Endothelial cell of umbilical vein (primary cell): ENCODE measurements at places on chromosomes 11 and 22. TPM values are rescaled to one million over a fixed set of nuclear protein-coding genes. Genes with fewer than 3 reads are reported as not detected.

DNA sequence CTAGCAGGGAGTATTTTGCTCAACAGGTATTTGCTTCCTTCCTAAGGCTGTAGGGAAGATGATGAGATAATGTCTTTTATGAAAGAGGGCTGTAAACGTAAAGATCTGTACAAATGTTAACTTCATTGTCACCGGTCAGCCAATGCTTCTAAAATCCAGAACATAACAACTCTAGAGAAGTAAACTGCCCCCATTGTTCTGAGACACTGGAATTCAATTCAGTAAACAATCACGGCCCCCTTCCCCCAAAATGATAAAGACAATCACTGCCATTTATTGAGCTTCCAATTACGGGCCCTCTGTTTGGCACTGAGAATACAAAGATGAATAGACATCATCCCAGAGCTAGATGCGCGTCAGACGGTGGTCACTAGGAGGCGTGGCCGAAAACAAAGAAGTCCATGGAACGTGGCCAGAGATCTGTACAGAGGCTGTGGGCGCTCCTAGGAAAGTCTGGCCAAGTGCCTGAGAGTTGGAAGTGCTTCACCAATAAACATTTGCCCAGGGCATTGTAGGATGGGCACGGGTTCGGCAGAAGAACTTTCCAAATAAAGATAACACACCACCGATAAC, 576 bp downstream of the TMEM258 start:
- DNase-seq = peak; percentile 95

DNA sequence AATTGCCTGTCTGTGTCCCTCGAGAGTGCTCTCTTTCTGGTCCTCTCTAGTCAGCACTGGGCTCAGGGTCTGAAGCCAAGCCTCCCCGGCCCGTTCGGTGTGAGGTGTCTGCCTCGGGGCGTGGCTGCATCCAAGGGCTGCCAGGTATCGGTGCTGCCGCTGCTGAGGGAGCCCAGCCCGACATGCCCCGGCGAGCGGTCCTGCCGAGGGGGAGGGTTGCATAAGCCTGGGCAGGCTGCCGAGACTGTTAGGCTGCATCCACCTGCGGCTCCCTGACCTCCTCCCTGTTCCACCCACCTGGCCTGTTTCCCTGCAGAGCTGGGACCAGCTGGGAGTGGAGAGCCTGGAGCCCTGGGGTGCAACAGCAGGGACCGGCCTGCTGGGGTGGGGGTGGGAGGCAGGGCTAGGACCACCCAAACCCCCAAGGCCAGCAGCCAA, 6.3 kb downstream of the OVOL1 start:
- no peak for DNase-seq

DNA sequence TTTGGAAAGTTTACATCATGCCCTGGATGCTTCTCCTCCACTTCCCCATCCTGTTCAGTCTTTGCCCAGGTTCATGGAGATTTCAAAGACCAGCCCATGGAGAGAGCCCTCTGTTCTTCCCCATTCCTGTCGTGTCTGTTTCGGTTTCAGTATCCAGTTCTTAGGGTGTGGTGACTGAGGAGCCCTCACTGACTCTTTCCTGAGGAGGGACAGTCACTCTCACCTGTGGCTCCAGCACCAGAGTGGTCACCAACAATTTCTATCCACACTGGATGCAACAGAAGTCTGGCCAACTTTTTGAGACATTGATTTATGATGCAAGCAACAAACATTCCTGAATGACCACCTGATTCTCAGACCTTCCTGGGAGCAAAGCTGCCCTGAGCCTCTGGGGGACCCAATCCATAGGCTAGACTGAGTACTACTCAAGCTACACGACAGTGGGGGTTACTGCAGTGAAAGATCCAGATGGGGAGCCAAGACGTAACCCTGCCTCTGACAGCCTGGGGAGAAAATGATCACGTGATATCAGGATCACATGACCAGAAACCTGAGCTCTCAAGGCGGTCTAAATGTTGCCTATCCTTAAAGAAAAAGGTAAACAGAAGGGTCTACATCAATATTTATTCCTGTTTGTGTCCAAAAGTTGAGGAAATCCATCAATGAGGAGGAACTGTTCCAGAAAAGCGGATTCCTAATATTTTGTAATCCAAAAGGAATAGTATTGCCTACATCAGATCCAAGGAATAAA, 76.2 kb upstream of the VPREB1 start:
- DNase-seq = no peak

PDGFD gene
- polyA plus RNA-seq = 6.2 and 6.3 TPM in 2 replicates

C22orf42 gene
- not detected in 2 replicates for polyA plus RNA-seq

DNA sequence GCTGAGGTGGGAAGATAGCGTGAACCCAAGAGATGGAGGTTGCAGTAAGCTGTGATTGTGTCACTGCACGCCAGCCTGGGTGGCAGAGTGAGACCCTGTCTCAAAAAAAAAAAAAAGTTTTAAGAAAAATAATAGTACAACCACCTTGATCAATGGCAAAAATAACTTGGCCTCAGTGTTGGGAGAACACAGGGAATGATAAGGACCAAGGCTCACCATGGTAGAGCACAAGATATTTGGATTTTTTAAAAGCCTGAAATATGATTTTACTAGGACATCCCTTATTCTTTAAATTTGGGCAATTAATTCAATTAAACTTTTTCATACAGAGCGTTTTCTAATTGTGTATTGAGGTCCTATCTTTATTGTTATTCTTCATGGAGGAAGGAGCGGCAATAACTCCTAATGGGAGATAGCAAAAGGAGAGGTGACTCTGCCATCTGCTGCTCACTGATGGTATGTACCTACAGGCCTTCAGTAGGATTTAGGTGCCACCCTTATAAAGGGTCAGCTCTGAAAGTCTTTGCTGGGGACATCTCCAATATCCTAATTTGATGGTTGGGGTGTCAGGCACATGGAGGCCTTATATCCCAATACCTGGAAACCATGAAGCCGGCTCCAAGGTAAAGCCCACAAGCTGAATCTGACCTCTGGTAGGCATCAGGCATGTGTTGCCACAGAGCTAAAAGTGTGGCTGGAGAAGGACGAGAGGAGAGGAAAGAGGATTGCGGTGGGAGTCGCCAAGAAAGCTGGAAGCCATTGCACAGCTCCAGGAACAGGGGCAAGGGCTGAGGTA, 21.9 kb upstream of the POLD3 start:
- peak; percentile 71 for DNase-seq

MPEG1 gene
- not detected in 2 replicates for polyA plus RNA-seq

DNA sequence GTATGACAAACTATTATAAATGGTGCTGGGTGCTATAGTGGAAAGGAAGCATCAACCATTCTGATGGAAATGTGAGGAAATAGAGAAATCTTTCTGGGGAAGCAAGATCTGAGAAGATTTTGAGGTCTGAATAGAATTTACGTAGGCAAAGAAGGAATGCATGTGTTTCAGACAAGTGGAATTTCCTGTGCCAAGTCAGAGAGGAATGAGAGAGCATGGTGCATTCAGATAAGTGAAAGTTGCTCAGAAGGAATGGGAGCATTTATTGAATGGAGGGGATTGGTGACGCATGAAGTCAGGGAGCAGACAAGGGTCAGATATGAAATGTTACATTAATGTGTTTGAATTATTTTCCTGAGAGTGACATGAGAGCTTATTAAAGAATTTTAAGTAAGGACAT, 725.5 kb downstream of the METTL15 start:
- DNase-seq = peak; percentile 97

GRCh38 chr11:44335919-44336318, 26.0 kb upstream of the ALX4 start:
- DNase-seq = no peak

DNA sequence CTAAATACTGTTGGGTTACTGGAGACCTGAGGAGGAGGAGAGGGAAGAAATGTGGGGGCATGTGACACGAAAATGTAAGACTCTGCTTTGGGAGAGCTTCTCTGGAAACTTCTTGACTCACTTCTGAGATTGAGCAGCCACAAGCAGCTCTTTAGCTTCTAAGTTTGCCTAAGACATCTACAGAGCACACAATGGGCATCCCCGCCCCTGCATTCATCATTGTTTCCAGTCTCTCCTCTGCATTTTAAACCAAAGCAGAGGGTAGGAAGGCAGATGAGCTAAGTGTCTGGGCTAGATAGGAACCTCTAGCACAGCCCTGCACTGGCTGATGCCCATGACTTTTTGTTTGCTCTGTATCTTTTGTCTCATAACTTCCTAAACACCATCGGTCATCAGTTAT, 2.1 kb upstream of the OR52D1 start:
- no peak for DNase-seq

- peak; percentile 86 for DNase-seq
Observed at GRCh38 chr11:65416341-65416824, 6.2 kb upstream of the NEAT1 start.
